ENCODE measurements at places on chromosomes 13 and 19.

DNA sequence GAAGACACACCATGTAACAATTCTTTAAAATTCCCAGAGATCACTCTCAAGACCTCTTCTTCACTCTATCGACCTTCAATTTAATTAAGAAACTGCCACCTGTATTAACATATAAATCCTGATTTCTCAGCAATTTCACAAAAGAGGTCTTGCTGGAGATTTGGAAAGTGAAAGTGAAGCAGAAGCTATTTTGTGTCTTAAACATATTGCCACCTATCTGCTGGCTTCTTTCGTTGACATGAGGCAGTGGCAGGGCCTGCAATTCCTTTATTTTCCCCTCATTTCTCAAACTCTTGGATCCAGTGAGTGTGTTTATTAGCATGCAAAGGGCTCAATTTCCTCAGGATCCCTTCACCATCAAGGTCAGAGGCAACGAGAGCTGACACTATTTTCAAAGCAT lies 780.2 kb upstream of the SLITRK1 start:
- DNase-seq, result no peak

DNA sequence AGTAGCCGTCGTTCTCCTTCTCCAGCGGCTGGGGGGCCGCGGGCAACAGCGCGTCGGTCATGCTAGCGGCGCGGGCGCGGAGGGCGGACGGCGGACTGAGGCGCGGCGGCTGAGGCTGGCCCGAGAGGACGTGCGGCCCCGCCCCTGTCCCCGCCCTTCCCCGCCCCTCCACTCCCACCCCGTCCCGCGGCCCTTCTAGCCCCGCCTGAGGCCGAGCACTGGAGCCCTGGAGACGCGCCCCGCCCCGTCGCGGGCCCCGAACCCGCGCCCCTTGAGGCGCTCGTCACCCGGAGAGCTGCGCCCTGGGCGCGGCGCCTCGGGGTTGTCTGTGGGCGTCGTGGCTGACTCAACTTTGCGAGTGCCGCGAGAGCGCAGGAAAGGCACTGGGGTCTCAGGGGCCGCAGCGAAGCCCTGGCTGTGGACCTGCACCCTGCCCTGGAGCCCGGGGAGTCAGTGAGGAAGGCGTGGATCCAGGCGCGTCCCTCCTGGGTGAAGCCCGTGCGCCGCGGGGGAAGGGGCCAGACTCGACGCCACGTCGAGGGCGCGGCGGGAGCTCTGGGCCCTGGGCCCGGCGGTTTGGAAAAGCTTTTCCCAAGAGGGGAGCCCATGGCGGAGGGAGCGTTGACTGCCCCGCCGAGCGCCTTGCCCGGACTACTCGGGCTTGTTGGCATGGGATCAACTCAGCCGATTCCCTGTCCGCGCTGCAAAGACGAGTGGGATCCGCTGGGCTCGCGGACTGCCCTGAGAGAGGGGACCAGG lies at the start of gene RHPN2:
RHPN2 (minus strand) TSS at position 97 of the 759 bp plus-strand sequence; CDS start at position 61, 36 bp downstream.
- peak; percentile 49 for DNase-seq

- DNase-seq, result no peak
Measured at GRCh38 chr13:31214435-31214834, 14.7 kb downstream of the B3GLCT start.

DNA sequence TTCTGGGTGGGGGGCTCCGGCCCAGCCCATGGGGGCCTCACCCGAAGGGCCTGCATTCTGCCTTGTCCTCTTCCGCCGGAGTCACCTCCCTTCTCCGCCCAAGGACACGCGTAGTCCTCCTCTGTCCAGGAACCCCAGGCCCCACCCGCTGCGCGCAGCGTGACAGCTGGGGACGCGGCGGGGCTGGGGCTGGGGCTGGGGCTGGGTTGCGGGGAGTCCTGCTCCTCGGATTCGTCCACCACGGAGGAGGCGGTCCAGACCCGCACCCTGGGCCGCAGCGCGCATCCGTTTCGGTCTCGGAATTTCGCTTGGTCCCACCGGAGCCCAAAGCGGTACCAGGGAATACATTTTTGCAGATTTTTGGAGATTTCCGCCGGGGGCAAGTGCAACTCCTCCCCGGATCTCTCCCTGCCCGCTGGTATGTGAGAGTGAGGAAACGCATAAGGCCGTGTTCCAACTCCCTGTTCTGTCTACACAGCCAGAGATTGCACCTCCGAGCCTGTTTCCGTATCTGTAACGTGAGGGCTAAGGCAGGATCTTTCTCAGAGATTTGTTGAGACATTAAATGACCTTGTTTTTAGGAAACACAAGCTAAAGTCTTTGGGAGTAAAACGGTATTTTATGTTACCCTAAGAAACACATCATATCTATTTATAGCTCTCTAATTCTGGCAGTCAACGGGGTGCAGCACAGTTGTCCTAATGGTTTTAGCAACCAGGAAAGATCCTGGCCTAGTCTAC lies at the start of gene COX7A1:
COX7A1 (minus strand) TSS at position 96 of the 740 bp plus-strand sequence; CDS start at position 56, 40 bp downstream.
- no peak for DNase-seq

DNA sequence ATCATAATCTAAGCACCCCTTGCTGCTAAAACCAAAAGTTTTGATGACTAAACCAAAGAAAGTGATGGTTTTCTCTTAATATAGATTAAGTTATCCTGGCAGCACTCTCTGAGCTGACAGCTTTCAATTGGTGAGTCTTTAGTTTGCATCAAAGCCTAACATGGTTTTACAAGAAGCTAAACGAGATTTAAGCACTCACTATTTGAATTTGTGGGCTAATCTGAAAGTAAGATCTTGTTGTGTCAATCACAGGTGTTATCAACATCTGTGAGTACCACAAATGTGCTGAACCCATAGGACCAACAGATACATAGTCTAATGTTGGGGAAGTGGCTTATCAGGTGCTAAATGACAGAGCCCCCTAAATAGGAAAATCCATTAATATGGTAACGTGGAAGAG lies 223.9 kb downstream of the LHFPL6 start:
- DNase-seq, result no peak

- DNase-seq, result no peak
Measured at GRCh38 chr13:34430294-34430693, 511.8 kb upstream of the NBEA start.

Data from stimulated activated CD4-positive, alpha-beta T cell treated with anti-CD3 and anti-CD28 coated beads, Interleukin-15, amount 100 ng/mL, for 1 hour (primary cell).